ENCODE measurements at places on chromosomes 1 and 21.
A peak's percentile ranks its signal among the peaks of the same experiment; 100 is the strongest.

- peaks cover 13% of the 10 kb centered on the region for H3K27me3 ChIP-seq
- H3K36me3 ChIP-seq, result no peaks in the 10 kb centered on the region
- DNase-seq, result no peak
- H3K27ac ChIP-seq, result no peak overlapping the region
Observed at GRCh38 chr1:14745789-14746188, 147.3 kb downstream of the KAZN start.

DNA sequence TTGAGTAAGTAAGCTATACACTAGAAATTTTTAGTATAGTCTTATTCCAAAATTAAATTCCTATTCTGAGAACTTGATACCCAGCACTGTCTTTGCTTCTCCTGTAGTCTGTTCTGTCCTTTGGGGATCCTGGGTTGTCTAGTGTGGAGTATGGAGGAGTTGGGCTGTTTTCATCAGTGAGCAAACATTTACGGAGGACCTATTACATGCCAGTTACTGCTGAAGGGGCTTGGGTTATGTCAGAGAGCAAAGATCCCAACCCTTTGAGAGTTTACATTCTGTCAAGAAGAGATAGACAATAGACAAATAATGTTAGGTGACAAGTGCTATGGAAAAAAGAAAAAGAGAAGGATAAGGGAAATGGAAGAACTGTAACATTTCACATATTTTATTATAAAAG, 9.0 kb downstream of the TRAPPC10 start:
- H3K4me1 ChIP-seq, result peaks cover 97% of the 10 kb centered on the region
- no peak for DNase-seq
- H3K36me3 ChIP-seq, result no peaks in the 10 kb centered on the region
- peak overlapping the region; percentile 15 for H3K4me3 ChIP-seq

DNA sequence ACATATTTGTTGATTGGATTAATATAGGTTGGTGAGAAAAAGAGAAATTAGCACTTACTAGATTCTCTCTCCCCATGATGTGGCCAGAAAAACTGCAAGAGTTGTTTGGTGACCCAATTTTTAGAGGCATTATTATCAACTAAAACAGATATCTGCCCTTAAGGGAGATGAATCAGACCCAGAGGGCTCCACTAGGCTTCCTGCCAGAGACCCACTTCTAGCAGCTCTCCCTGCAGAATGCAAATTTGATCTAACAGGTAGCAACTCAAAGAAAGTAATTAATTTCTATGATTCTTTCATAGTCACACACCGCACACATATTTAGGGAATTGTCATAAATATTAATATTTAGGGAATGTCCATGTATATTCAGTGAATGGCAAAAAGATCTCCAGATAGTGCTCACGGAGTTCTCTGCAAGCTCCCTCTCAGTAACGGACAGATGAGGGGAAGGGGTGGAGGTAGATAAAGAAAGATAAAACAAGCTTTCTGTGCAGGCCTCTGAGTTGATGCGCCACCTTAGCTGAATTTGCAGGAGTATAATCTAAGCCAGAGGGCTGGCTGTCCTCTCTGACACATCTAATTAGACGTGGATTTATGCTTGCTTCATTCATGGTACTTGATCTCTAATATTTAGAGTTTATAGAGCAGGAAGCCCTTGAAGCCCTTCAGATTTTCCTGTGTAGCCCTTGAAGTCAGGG, 84.1 kb upstream of the CCDC190 start:
- peaks cover 21% of the 10 kb centered on the region for H3K27me3 ChIP-seq
- no peak overlapping the region for H3K4me3 ChIP-seq
- peaks cover 5% of the 10 kb centered on the region for H3K4me1 ChIP-seq
- no peak for DNase-seq
- no peak overlapping the region for H3K27ac ChIP-seq
- no peaks in the 10 kb centered on the region for H3K36me3 ChIP-seq

- no peaks in the 10 kb centered on the region for H3K36me3 ChIP-seq
- H3K27ac ChIP-seq, result no peak overlapping the region
- H3K27me3 ChIP-seq, result no peaks in the 10 kb centered on the region
Observed at GRCh38 chr21:29477347-29477746, 178.6 kb downstream of the BACH1 start.

- peak overlapping the region; percentile 65 for H3K4me3 ChIP-seq
- peaks cover 17% of the 10 kb centered on the region for H3K4me1 ChIP-seq
- no peak overlapping the region for H3K27ac ChIP-seq
- peaks cover 90% of the 10 kb centered on the region for H3K27me3 ChIP-seq
Observed at GRCh38 chr1:75615613-75616435, 4.9 kb upstream of the SLC44A5 start.

- H3K27me3 ChIP-seq, result no peaks in the 10 kb centered on the region
- H3K4me3 ChIP-seq, result peak overlapping the region; percentile 71
- peaks cover 98% of the 10 kb centered on the region for H3K4me1 ChIP-seq
- peaks cover 5% of the 10 kb centered on the region for H3K36me3 ChIP-seq
Observed at GRCh38 chr1:66350001-66350547, 183.9 kb upstream of the SGIP1 start.

GRCh38 chr1:17658837-17659236, 96.3 kb upstream of the ACTL8 start:
- no peak overlapping the region for H3K4me3 ChIP-seq
- no peaks in the 10 kb centered on the region for H3K4me1 ChIP-seq
- no peaks in the 10 kb centered on the region for H3K36me3 ChIP-seq
- no peak overlapping the region for H3K27ac ChIP-seq
- no peak for DNase-seq
- H3K27me3 ChIP-seq, result no peaks in the 10 kb centered on the region

All from activated T-cell treated with anti-CD3 and anti-CD28 coated beads, Interleukin-2, amount 50 U/mL, for 72 hours (primary cell).